Natural killer cell treated with Interleukin-12 subunit alpha and Interleukin-12 subunit beta and Interleukin-15 and Interleukin-18, amount 100 ng/mL, for 72 hours (primary cell): ENCODE measurements at places on chromosomes 7 and 10. TPM values are rescaled to one million over a fixed set of nuclear protein-coding genes. Genes with fewer than 3 reads are reported as not detected.

Gene BICC1
- total RNA-seq: not detected

Gene ADCYAP1R1
- total RNA-seq: not detected

GRCh38 chr10:79437111-79437814 lies 8.2 kb downstream of the ZCCHC24 start:
- peaks cover 9% of the 10 kb centered on the region for H3K4me1 ChIP-seq
- no peaks in the 10 kb centered on the region for H3K27me3 ChIP-seq
- H3K36me3 ChIP-seq: no peaks in the 10 kb centered on the region
- no peak overlapping the region for H3K4me3 ChIP-seq
- no peak for DNase-seq

DNA sequence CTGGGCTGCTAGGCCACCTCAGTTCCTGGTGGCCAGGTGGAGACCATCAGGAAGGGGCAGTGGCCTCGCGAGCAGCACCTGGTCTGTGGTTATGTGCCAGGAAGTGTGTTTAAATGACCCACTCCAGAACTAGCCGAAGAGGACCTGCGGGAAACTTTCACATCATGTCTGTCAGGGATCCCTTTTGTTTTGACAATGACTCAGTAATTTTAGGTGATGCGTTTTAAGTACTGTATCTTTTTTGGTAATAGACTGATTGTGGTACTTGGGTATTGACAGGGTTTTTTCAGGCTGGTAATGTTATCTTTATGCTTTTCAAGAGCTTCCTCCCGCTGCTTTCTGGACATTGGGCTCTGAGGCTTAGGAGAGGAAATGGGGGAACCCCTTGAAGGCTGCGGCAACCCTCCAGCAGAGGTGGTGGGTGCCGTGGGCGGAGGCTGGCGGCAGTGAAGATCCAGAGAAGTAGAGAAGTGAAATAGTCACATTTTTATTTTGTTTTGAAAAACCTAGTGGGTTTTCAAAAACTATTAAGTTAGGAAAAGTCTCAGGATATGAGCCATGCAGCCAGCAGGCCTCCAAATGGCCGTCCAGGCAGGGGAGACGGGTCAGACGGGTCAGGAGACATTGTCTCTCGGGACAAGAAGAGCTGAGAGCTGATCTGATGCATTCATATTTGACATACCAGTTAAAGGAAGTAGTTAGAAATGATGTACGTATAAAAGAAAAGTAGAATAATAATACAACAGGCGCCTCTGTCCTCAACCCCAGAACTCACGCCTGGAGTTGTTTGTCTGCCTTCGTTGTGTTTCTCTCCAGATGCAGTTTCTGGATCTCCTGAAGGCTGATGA lies 27.7 kb downstream of the PPP2R2D start:
- peaks cover 12% of the 10 kb centered on the region for H3K36me3 ChIP-seq
- no peaks in the 10 kb centered on the region for H3K27me3 ChIP-seq
- peaks cover 60% of the 10 kb centered on the region for H3K4me1 ChIP-seq

- peak overlapping the region; percentile 86 for H3K27ac ChIP-seq
- H3K27me3 ChIP-seq: no peaks in the 10 kb centered on the region
- no peak for DNase-seq
- H3K4me1 ChIP-seq: peaks cover 16% of the 10 kb centered on the region
- peak overlapping the region; percentile 91 for H3K4me3 ChIP-seq
Measured at GRCh38 chr10:102065561-102066398, 631 bp downstream of the HPS6 start.

- no peak for DNase-seq
- H3K36me3 ChIP-seq: no peaks in the 10 kb centered on the region
- peaks cover 33% of the 10 kb centered on the region for H3K27me3 ChIP-seq
- peaks cover 20% of the 10 kb centered on the region for H3K4me1 ChIP-seq
Measured at GRCh38 chr7:106018566-106019469, 55.8 kb downstream of the CDHR3 start.

- H3K27me3 ChIP-seq: peaks cover 32% of the 10 kb centered on the region
- DNase-seq: no peak
- H3K4me3 ChIP-seq: no peak overlapping the region
- no peaks in the 10 kb centered on the region for H3K4me1 ChIP-seq
Measured at GRCh38 chr10:113284635-113285034, 268.2 kb upstream of the HABP2 start.

GRCh38 chr7:20114468-20114867 lies 102.7 kb downstream of the MACC1 start:
- no peaks in the 10 kb centered on the region for H3K27me3 ChIP-seq
- no peak for DNase-seq
- no peaks in the 10 kb centered on the region for H3K36me3 ChIP-seq
- H3K27ac ChIP-seq: no peak overlapping the region
- no peak overlapping the region for H3K4me3 ChIP-seq
- peaks cover 4% of the 10 kb centered on the region for H3K4me1 ChIP-seq

GRCh38 chr7:108454317-108454673 lies 1.9 kb downstream of the NRCAM start:
- H3K36me3 ChIP-seq: peaks cover 11% of the 10 kb centered on the region
- H3K4me3 ChIP-seq: no peak overlapping the region
- no peak for DNase-seq
- H3K27me3 ChIP-seq: peaks cover 66% of the 10 kb centered on the region
- no peak overlapping the region for H3K27ac ChIP-seq
- peaks cover 6% of the 10 kb centered on the region for H3K4me1 ChIP-seq

GRCh38 chr7:151764056-151764920 lies 112.6 kb downstream of the PRKAG2 start:
- H3K27ac ChIP-seq: no peak overlapping the region
- no peak overlapping the region for H3K4me3 ChIP-seq
- no peaks in the 10 kb centered on the region for H3K27me3 ChIP-seq
- no peak for DNase-seq
- H3K36me3 ChIP-seq: no peaks in the 10 kb centered on the region

DNA sequence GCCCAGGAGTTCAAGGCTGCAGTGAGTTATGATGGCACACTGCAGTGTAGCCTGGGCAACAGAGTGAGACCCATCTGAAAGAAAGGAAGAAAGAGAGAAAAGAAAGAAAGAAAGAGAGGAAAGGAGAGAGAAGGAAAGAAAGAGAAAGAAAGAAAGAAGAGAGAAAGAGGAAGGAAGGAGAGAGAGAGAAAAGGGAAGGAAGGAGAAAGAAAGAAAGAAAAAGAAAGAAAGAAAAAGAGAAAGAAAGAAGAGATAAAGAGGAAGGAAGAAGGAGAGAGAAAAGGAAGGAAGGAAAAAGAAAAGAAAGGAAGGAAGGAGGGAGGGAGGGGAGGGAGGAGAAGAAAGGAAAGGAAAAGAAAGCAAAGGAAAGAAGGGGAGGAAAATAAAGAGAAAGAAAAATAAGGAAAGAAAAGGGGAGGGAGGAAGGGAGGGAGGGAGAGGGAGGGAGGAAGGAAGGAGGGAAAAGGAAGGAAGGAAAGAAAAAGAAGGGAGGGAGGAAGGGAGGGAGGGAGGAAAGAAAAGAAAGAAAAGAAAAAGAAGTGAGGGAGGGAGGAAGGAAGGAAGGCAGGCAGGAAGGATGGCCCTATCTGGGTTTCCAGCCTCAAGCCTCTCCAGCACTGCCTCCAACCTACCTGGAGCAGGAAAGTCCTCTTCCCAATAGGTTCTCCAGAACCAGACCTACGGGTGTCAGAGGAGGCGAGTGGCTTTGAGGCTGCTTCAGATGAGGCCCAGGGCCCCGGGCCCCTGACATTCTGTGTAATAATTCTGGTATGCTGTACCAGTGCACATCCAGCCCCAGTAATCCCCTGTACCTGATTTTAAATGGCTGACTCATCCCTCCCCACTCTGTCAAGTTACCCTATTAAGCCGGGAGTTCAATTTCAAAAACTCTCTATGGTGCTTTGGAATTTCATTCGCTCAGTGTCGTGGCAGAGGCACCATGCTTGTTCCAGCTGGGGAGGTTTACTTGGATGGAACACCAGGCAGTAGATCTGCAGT lies 6.8 kb upstream of the PARD3 start:
- DNase-seq: no peak
- no peaks in the 10 kb centered on the region for H3K36me3 ChIP-seq
- no peak overlapping the region for H3K4me3 ChIP-seq
- H3K27ac ChIP-seq: no peak overlapping the region
- H3K4me1 ChIP-seq: no peaks in the 10 kb centered on the region

Gene HOXA6
- total RNA-seq: 0.81 TPM
